ENCODE measurements at places on chromosomes 3 and 15.

DNA sequence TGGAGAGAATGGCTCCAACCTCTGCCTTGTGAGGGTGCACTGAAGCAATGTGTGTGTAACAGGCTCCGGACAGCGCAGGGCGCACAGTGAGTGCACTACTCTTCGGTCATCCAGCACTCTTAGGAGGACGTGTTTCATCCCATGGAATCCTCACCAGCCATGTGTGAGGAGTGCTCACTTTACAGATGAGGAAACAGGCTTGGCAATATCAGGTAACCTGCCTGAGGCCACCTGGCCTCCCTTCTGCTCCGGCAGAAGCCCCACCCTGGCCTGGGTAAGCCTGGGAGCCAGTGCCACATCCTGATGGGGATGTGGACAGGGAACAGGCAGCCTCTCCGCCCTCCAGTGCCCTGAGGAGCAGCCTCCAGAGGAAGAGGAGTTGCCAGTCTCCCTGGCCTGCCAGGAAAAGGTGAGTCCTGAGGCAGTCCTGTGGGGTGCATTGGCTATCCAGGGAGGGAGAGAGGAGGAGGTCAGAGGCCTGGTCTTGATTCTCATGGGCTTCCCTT is 39.4 kb upstream of the LIMD1 start:
- no peak for DNase-seq

- no peak for DNase-seq
Observed at GRCh38 chr3:135891121-135891520, 74.4 kb upstream of the PPP2R3A start.

- no peak for DNase-seq
Observed at GRCh38 chr3:81419228-81419627, 342.2 kb downstream of the GBE1 start.

GRCh38 chr3:65351753-65352152 is 664.0 kb upstream of the ADAMTS9 start:
- DNase-seq, result no peak

DNA sequence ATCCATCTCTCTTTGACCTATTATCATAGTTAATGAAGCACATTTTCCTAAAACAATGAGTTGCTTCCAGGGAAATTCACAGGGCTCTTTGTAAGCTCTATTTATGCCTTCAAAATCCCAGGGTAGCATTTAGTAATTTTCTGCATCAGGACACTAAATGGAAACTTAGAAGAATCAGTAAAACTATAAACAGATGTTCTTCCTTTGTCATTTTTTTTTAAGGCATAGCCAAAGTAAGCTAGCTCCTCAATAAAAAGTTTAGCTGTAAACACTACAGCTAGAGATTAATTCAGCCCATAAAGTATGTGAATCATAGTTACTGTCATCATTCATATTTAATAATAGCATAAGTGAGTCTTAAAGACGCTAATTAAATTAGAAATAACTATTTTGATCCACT is 79.3 kb downstream of the RPL22L1 start:
- no peak for DNase-seq

- no peak for DNase-seq
Observed at GRCh38 chr15:75022783-75023180, 608 bp upstream of the PPCDC start.

GRCh38 chr3:46632792-46633191 is 20.5 kb downstream of the FAM240A start:
- DNase-seq, result no peak

DNA sequence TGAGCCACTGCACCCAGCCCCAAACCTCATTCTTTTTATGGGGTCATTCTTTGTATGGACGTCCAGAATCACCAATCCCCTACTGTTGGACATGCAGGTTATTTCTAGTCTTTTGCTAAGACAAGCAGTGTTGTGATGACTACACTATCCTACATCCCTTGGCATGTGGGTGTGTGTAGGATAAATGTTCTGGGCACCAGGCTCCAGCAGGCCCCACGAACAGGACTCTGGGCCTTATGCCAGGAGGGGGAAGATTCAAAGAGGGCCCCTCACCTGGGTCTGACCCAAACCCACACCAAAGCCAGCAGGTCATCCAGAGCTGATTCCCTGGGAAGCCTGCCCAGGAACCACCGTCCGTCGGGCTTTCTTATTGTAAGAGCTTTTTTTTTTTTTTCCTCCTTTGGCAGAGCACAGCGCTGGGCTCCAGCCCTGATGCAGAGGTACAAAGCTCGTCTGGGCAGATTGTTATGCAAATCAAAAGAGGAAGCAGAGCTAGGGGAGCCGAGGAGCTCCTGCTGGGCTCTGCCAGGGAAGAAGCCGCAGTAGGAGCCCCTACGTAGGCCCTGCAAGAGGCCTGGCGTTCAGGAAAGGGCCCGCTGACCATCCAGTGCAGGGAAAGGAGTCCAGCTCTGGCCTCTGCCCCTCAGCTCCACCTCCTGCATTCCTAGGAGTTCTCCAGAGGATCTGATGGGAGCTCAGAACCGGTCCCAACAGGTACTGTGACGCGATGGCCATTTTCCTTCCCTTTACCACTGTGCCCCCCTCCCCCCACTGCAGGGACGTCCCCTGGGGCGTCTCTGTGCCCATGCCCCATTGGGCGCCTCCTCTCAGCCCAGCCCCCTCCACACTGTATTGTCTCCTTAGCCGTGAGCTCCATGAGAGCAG is 29.0 kb upstream of the FURIN start:
- no peak for DNase-seq

DNA sequence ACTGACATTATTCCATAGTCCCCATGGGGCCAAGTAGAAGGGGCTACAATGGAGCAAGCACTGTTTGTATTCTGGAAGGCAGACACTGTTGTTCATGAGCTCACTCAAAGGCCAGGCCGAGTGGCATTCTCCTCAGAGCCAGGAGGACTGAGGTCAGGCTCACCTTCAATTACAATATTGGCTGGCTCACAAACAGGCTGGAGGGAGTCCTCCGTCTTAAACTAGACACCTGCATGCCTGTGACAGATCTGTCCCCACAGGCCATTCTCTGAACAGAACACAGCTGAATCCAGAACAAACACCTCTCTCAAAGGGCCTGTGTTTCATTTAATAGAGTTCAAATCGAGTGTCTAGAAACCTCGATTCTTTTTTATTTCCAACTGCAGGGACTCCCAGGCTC is 347.4 kb upstream of the PPP2R3A start:
- no peak for DNase-seq

DNA sequence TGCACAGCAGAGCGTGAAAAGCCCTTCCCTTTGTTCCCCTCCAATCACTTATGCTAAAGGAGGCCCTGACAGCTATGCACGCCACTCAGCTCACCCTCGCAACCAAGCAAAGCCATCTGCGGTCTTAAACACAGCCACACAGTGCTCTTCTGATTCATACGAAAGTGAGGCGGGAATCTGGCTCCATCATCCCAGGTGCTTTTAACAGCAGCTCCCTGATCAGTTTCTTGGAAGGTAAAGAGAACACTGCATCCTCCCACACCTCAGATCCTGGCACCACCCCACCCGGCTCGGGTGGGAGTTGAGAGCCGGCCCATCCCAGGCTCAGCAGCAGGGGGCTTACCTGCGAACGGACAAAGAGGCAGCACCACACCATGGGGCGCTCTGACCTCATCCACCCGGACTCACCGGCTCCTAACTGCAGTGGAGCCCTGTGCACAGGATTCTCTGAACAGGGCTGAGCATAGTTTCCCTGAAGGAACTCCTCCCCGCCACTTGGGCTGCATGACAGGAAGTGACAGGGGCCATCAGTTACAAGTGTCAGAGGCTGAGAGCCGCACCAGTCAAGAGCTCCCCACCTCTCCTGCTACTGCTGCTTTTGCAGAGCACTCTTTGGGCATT is 114.3 kb upstream of the ARHGEF3 start:
- DNase-seq, result peak; percentile 28

DNA sequence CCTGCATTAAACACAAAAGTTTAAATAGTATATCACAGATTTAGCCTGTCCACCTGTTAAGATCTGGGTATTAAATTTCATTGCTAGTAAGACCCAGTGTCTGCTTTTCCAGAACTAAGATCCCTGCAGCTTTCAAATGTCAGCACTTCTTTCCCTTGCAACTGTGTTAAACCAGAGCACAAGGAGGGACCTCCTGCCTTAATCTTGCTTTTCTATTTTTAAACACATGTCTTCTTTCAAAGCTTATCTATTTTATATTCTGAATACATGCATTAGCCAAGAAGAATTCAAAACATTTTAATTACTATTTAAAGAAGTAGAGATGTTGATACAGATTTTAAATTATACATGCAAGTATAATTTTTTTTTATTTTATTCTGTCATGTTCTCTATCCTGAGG is 315.1 kb downstream of the ARPP21 start:
- DNase-seq, result no peak

DNA sequence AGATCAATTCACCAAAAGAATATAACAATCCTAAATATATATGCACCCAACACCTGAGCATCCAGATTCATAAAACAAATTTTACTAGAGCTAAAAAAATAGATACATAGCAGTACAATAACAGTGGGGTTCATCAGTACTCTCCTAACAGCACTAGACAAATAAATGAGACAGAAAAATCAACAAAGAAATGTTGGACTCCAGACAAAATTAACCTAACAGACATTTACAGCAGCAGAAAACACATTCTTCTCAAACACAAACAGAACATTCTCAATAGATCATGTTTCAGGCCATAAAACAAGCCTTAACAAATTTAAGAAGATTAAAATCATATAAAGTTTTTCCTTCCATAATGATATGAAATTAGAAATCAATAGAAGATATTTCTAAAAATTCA is 124.8 kb upstream of the NECTIN3 start:
- no peak for DNase-seq

DNA sequence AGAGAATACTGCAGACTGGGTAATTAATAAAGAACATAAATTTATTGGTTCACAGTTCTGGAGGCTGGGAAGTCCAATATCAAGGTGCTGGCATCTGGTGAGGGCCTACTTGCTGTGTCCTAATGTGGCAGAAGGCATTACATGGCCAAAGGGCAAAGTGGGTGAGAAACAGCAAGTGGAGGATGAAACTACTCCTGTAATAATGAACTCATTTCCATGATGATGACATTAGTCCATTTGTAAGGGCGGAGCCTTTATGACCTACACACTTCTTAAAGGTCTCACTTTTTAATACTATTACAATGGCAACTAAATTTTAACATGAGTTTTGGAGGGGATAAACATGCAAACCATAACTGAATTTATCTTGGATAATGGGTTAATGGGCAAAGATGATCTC is 139.6 kb upstream of the SGO1 start:
- DNase-seq, result no peak

DNA sequence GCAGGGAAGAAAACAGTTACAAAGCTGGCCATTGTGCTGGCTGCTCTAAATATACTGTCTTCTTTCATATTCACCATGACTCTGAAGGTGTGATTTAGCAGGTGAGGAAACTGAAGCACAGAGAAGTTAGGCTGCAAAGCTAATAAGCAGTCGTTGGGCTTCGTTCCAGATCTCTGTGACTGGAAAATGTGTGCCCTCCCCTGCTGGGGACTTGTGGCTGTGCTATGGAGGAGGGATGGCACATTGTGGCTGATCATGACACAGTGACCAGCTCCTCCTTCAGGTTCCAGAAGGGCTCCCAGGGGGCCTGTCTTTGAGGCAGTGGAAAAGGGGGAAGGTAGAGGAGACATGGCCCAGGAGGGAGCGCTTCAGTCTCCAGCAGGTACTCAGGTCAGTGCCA is 19.2 kb downstream of the PXK start:
- DNase-seq, result no peak

GRCh38 chr15:51869060-51869421 is 39.6 kb downstream of the TMOD3 start:
- no peak for DNase-seq

GRCh38 chr3:149120051-149120972 is 9.1 kb upstream of the HPS3 start:
- peak; percentile 14 for DNase-seq

DNA sequence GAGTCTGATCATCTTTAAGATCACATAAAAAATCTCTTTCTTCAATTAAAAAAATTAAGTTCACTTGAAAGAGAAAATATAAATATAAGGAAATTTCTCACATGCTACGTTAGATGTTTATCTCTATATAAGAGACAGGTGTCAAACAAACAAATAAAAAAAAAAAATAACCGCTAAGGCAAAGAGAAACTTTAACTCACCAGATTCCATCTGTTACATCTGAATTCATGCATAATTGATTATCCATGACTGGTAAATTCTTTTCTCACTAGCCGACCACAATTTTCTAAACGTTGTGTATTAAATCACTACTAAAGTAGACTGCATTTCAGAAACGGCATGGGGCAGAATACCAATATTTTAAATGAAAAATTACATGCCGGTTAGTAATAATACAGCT is 9.6 kb upstream of the SATB1 start:
- DNase-seq, result no peak

DNA sequence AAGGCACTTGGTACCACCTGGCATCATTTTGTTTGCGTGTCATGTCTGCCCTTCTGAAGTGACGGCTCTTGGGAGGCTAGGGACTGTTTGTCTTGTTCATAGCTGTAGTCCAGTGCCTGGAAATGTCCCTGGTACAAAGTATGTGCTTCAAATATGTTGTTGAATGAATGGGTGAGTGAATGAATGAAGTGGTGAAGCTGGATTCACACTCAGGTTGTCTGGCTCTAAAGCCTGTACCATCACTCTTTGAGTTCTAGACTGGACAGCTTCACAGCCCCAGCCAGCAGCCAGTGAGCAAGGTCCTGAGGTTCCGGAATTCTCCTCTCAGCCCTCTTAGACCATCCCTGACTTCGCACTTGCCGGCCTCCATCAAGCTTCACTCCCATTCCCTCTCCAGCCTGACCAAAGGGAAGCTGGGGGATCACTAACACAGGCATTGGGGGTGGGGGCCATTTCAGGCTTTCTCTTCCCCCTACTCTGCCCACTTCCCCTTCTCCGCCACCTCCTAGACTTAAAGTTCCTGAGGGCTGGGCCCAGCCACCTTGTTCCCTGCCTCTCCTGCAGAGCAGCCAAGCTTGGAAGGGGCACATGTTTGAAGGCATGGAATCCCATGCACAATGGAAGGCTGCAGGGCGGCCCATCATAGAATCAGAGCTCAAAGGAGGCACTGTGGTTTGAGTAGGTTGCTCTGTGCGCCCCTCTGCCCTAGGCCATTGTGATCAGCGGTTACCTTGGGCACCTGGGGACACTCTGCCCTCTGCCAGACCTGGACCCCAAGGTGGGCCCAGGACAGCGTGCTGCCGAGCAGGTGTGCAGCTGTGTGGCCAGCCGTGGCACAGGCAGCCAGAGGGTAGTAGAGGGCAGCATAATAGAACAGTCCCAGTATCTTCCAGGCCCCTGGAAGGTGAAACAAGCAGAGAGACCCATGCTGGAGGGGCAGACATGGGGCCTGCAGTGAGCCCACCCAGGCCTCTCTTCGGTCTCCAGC is 7.7 kb downstream of the STRA6 start:
- no peak for DNase-seq

DNA sequence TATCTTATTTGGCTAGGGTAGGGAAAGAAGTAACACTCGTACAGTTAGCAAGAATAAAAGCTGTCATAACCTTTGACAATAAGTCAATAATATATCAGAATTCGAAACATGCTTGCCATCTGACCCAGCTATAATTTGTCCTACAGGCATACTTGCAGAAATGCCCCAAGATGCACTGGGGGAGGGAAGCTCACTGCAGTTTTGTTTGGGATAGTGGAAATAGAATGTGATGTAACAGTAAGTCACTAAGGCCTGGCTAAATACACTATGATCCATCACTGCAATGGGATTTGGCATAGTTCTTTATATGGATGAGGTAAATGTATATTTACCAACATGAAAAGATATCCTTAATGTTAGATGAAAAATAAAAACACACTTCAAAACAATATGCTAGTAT is 25.5 kb upstream of the TMOD3 start:
- DNase-seq, result no peak

- DNase-seq, result peak; percentile 77
Observed at GRCh38 chr3:56467108-56467507, 1.2 kb downstream of the ERC2 start.

Data from NCI-H510A (cell line).